ENCODE measurements at places on chromosomes 16 and 17.

DNA sequence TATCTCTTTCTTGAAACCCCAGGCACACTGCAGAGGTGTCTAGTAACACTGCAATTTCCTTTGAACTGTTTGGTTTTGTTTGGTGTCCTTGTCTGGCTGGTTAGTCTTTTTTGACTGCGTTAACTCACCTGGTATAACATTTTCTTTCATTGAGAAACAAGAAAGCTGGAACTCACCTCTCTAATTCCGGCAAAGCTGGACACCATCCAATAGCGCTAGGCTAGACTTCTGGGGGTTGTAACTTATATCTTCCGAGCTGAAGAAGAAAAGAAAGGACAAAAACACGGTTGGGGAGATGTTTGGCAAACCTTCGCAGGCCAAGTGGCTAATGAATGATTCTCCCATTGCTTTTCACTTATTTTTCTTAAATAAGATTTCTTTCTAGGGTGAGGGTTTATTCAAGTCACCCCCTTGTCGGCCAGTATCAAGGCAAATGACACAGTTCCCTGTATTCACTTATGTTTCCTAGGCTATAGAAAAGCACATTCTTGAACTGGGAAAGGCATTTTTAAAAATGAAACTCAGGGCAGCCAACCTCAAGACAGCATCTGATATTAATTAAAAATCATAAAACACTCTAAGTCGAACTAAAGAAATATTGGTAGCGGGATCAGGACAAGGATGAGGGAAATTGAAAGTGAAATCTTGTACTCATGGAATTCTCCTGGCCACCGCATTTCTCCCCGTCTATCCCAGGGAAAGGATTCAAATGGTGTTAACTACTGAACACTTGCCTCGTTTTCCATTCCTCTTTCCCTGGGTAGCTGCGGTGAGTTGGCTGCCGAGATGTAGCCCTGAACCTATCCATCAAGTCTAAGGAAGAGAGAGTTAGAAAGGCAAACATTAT, 95.9 kb upstream of the ZFHX3 start:
- DNase-seq = no peak

GRCh38 chr16:87306516-87306915, 10.7 kb downstream of the C16orf95 start:
- no peak for DNase-seq

DNA sequence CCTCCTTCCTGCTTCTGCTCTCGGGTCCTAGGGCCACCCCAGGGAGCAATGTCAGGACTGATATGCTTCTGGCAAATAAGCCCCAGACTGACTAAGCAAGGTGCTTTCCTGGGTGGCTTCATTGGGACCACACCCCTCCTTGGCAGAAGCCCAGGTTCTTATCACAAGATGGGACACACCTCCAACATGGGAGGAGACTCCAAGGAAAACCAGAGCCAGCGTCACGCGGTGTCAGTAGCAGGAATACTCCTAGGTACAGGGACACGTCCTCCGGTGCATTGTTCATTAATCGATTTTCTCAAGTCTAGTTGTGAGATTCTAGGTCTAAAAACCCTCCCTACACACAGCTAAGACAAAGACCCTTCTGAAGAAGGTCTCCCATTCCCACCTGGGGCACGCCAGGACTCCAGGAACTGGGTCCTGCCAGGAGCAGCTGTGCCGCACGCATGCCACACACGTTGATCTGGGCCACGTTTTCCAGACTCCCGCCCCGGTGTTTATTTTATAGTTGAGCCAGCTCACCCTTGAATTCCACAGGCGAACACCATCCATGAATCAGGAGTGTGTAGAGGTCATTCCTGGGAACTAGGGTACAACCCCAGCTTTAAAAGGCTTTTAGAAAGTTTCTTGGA, 30.8 kb downstream of the FA2H start:
- DNase-seq = no peak

- DNase-seq = no peak
These were observed 11.3 kb downstream of the DNAAF1 start for GRCh38 chr16:84156342-84156784.
